Activated CD4-positive, alpha-beta T cell treated with anti-CD3 and anti-CD28 coated beads, Interleukin-2, amount 10 ng/mL, durations not matched to agents 7 days and 5 days (primary cell): ENCODE measurements at places on chromosomes 7 and 10.

- DNase-seq: no peak
Measured at GRCh38 chr7:51456431-51457060, 139.9 kb upstream of the COBL start.

GRCh38 chr10:24046060-24046459, 162.9 kb upstream of the KIAA1217 start:
- no peak for DNase-seq

DNA sequence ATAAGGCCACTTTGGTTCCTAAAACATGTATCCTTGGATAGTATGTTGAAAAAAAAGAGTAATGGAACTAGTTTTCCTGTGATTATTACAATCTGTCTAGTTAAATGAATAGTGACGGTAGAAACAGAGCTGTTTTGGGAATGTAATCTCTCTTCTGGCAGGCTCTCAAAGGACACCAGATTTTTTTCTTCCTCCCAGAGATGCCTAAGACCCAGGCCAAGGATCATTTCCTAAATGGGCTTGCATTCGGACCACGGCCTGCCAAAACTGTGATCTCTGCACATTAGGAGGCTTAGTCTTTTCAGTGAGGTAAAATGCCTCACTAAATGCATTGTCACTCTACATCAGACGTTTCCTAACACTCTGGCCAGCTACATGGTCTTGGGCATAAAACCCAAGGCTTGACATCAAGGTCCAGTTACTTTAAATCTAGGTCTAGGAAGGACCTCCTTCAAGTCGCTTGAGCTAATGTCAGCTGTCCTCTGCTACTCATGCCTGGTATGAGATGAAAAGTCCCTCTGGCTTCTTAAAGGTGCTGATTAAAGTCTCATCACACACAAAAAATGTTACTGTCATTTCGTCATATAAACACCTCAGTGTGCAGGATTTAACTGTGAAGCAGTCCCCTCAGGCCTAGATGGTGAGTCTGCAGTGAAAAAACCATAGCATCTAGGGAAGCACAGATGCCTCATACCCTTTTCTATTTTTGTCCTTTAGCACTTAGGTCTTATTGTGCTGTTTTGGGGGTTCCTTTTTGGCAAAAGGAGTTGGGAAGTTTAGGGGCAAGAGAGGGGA, 47.7 kb downstream of the DLD start:
- DNase-seq: no peak

DNA sequence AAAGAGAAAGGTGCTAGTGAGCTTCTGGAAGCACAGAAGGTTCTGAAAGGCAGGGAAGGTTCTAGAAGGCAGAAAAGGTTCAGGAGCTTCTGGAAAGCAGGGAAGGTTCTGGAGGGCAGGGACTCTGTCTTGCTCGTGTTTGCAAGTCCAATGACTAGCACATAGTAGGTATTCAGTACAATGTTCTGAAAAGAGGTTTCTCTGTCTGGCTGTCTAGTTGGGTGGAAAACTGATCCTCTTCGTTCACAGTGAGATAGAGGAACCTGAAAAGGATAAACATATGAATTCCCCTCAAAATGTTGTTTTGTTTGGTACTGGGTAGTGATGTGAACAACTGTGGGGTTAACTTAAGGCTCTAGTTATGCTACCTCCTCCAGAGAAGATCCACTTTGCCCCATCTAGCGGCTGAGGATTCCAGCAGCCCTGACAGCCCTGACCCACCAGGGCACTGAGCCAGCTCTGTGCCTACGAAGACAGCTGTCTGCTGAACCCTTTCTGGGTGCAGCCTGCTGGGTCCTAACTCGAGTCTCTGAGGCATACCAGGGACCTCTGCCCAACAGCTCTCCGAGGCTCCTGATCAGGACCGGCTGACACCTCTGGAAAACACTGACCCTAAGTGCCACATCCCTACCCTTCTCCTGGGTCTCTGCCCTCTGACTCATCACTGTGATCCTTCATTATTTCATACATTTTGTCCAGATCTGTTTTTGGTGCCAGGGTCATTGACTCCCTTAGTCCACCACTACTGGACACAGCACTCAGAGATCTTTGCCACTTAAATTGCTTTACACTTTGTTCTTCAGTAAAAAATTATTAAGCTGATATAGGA, 15.4 kb downstream of the PTPRN2 start:
- no peak for DNase-seq

DNA sequence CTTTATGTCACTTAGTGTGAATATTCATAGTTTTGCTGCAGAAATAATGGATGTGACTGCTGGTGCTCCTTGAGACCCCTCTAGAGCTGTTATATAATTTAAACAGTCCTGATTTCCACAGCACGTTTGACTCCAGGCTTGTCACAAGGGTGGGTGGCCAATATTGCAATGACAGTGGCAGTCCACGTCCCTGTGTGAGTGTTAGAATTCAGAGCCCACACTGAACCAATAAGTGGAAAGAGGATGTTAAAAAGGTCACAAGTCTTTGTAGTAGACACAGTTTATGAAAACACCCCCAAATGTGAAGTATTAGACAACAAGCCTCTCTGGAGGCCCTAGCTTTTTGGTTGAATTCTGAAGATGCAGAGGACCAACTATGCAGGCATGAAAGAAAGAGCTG, 2.0 kb downstream of the PPP1R17 start:
- no peak for DNase-seq

GRCh38 chr7:39375047-39375873, 190.9 kb upstream of the YAE1 start:
- DNase-seq: no peak

- DNase-seq: no peak
Measured at GRCh38 chr7:56028942-56029630, 22.2 kb downstream of the PSPH start.

GRCh38 chr10:102975483-102976379, 57.6 kb downstream of the CNNM2 start:
- no peak for DNase-seq

- no peak for DNase-seq
Measured at GRCh38 chr10:100004805-100005510, 4.8 kb downstream of the DNMBP start.

DNA sequence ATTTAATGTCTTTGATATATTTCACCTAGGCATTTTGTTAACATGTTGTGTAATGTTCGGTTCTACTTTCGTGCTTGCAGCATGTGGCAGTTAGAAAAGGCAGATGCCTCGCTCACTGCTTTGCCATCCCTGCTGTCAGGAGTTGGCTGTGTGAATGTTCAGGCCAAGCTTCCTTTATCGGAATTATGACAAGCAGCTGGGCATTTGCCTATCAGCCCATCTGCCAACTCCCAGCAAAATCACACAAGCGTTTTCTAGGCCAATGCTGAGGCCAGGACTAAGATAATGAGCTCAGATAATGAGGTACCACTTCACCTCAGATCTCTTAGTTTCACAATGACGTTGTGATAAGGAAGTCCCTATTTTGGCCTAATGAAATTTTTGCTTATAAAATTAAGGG, 212.7 kb upstream of the FAM3C start:
- DNase-seq: no peak

DNA sequence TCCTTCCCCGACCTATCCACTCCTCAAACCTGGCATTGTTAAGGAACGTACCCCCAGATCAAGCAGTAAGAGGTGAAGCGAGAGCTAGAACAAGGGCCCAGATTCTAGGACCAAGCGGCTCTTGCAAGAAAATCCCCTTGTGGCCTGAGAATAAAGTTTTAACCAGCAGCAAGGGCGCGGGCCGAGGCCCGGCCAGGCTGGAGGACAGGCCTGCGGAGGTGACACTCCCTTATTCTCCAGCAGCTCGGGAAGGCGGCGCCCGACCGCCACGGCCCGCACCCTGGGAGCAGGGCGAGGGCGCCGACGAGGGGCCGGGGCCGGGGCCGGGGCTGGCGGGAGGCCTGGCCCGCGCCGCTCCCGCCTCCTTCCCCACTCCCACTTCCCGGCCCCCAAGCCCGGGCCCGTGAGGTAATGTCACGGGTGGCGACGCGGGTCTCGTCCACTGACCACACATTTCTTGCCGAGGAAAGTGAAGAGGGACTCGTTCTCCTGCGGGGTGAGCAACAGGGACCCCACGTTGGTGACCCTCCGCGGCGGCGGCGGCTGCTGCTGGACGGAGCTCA, 551 bp downstream of the WASL start:
- DNase-seq: peak; percentile 19
